ENCODE measurements at places on chromosomes 7 and 10.

DNA sequence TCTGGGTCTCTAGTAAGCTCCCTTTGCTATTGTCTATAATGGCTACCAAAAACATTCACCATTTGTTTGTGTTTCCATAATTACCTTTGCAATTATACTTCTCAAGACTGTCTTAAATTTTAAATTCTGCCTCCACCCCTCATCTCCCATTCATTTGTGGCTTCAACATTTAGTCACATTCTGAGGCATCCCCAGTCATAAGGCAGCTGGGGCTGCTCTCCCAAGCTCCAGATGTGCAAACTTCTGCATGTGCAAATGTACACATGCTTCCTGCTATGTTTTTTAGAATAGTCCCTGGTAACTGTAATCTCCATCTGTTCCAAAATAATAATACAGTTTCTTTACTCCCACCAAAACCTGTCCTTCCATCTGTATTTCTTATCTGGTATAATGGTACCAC, 97.3 kb downstream of the CDK6 start:
- no peak for DNase-seq

- DNase-seq, result peak; percentile 91
These were observed 19.1 kb downstream of the DNAJB12 start for GRCh38 chr10:72335394-72336258.

- DNase-seq, result no peak
These were observed 32.9 kb downstream of the WIPI2 start for GRCh38 chr7:5222841-5223411.

- peak; percentile 26 for DNase-seq
These were observed 95.6 kb downstream of the USP6NL start for GRCh38 chr10:11515596-11516430.

DNA sequence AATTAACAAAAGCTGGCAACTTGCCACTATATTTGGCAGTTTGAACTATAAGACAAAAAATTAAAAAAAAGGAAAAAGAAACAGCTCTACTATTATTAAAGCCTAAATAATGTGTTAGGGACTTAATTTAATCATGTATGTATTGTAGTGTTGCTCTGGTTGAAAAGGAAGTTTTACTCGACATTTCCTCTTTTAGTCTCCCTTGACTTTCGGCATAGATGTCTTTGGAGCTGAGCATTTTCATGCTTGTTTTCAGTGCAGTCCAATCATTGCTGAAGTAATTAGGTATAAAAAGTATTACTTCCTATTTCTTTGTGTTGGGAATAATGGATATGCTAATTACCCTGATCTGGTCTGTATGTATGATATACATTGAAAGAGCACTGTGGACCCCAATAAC, 216.8 kb upstream of the KLF6 start:
- DNase-seq, result no peak

DNA sequence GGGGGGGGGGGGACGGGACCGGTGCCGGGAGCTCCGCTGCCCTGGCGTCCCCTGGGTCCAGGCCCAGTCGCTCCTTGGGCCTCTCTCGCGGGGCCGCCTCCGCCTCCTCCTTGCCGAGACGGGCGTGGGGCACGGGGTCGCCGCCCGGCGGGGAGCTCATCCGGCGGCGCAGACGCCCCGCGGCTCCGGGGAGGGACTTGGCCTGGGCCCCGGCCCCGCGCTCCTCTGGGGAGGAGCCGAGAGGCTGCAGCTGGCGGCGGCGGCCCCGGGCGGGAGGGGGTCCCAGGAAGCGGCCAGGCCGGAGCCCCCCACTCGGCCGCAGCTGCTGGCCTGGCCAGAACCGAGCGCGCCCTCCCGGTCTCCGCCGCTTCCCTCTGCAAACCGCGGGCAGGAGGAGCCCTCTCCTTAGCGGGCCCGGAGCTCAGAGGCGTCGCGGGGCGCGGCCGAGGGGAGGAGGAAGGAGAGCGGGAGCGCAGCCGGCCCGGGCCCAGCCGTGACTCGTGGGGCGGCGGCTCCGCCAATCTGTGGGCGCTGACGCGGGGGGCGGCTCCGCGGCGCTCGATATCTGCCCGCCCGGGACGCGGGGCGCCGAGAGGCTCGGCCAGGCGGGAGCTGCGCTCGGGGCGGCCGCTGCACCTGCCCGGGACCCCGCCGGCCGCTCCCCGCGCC, at the start of gene FAM20C:
Gene FAM20C, plus strand, starts transcription at position 591 of the 669 bp plus-strand sequence. CDS start 629 bp downstream, outside the sequence.
- DNase-seq, result peak; percentile 59

GRCh38 chr7:123752534-123752933, 3.7 kb upstream of the WASL start:
- no peak for DNase-seq

DNA sequence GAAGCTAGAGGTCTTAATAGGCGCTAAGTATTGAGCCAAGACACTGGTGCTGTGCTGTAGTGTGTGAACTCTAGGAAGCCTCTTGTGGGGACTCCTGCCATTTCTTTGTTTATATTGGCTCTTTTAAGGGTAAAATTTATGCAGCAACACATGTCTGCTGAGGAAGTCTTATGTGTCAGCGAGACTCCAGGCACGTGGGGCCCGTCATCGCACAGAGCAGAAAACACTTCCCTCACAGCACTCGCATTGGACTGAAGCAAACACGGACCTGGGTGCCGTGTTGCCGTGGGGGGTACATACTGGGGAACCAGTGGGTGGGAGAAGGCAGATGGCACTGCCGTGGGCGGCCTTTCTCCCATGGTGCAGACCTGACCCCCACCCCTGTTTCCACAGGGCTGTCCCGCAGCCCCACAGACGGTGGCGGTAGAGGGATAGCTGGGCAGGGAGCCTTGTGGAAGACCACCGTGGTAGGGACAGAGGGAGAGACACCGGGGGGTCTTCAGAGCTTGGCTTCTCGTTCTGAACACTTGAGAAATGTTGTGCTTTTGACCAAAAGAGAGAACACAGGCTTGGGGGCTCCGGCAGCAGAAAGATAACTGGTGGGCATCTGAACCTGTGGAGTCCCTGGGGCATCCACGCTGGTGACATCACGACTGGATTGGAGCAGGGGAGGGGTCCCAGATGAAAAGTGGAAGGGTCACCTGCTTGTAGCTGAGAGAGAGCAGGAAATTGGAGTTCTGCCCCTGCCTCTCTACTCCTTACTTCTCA, 284.7 kb upstream of the SHH start:
- no peak for DNase-seq

GRCh38 chr10:88544140-88544870, 38.8 kb downstream of the RNLS start:
- no peak for DNase-seq

GRCh38 chr10:76357726-76358415, 926.4 kb downstream of the LRMDA start:
- DNase-seq, result no peak

DNA sequence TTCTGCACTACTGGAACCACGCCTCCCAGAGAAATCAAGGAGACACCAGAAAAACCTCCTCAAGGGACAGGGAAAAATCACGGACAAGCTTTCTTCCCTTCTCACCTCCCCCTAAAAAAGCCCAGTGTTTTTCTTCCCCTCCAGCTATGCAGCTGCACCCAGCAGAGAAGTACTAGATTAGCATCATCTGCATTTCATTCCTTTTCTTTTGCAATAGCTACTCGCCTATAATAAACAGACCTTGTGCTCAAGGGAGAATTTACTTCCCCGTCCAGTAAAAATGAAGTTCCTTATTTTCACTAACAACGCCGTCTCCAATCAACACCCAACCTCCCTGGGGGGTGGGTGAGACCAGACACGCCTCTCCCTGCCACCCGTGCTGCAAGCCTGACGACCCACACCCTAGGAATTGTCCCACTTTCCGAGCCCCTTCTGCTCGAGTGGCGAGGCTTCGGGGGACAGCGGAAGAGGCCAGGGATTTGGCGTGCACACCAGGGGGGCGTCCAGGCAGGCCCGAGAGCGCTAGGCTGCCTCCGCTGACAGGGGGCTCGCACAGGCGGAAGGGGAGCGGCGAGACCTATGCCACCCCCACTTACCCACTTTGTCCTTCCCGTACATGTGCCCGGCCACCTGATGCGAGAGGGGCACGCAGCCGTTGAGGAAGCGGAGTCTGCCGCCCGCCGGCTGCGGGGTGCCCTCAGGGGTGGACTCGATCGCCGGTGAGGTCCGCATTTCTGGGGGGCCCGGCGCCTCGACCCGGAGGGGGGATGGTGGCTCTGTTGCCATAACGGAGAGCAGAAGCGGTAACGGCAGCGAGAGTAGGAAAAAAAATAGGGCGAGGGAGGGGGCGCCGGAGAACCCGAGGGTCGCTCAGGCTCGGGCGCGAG, 625 bp downstream of the IPMK start:
- peak; percentile 20 for DNase-seq

DNA sequence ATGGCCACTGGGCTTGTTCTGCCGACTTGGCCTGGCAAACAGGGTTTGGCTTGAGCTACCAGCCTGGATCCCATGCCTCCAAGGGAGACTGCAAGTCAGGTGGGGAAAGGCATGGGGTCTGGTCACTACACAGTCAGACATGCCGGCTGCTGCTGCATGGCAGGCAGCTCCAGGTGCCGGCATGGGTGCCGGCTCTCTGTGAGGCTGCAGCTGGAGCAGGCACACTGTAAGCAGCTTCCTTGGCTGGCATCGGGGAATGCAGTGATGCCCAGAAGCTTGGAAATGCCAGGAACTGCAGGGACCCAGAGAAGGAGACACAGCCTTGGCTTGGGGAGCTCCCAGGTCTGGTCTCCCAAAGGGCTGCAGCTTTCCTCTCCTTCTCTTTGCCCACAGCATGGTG, 305.5 kb upstream of the NRG3 start:
- DNase-seq, result no peak

- DNase-seq, result no peak
These were observed 137.2 kb upstream of the EFCAB10 start for GRCh38 chr7:105718511-105718925.

GRCh38 chr10:52410916-52411315, 96.8 kb downstream of the DKK1 start:
- no peak for DNase-seq

DNA sequence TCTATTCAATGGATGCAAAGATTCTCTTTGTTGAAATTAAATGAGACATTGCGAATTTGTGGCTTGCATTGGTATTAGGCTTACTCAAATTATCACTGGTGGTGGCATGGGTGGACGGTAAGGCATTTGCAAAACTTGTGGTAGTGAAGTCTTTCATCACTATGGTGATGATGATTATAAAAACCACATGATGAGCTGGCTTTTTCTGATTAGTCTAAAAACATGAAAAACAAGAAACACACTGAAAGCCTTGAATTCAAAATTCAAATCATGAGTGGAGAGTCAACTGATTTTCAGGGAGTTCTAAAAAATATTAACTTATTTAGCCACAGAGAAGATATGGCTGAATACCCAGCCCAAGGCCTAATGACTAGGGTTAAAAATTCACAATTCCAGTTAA, 99.8 kb upstream of the HGF start:
- no peak for DNase-seq

DNA sequence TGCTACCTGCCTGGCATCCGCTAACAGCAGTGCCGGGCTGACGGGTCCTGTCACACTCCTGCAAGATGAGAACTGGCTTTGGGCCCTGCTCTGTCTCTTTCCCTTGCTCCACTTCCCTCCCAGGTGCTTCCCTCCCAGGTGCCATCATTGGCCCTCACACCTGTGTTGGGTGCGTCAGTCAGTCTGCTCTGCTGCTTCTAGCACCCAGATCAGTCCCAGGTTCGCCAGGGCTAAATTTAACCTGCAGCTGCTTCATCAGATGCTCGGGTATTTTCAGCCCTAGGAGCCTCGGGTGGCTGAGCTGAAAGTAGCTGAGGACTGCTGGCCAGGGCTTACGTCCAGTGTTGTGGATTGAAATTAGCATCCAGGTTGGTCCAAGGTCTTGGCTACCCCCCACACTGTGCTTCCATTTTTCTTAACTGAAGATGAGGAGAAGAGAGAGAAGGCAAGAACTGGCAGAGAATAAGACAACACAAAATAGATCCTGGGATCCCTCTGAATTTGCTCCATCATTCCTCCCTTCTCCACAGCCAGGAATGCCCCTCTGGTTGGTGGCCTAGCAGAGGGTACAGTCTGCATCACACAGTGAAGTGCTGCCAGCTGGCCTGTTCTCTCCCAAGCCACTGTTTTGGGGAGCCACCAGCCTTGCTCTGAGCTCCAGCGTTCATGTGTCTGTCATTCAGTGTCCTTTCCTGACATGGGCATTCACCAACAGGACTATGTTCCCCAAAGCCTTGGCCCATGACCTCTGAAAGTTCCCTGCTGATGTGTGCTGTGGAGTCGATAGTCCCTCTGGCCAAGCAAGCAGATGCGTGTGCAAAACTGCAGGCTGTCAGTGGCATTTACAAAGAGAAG, 65.9 kb upstream of the SYPL1 start:
- no peak for DNase-seq

DNA sequence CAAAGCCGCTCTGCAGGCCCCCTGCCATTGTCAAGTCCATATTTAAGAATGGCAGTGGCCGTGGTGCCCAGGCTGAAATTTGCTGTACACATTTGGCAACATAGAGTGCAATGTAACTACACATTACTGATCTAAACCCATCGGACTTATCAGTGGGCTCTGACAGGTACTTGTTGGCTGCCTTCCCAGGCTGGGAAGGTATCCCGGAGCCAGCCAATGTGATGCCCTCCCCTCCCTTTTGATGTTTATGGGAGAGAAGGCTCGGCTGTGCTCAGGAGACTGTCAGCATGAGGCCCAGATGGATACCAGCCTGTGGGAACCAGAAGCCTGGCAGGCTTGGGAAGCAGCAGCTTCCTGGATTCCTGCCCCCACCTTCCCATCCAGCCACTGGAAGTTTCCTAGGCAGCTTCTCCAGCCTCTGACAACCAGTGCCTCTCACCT, 146.1 kb upstream of the TCF7L2 start:
- no peak for DNase-seq

GRCh38 chr10:84205049-84205852, 10.9 kb downstream of the CDHR1 start:
- peak; percentile 41 for DNase-seq

DNA sequence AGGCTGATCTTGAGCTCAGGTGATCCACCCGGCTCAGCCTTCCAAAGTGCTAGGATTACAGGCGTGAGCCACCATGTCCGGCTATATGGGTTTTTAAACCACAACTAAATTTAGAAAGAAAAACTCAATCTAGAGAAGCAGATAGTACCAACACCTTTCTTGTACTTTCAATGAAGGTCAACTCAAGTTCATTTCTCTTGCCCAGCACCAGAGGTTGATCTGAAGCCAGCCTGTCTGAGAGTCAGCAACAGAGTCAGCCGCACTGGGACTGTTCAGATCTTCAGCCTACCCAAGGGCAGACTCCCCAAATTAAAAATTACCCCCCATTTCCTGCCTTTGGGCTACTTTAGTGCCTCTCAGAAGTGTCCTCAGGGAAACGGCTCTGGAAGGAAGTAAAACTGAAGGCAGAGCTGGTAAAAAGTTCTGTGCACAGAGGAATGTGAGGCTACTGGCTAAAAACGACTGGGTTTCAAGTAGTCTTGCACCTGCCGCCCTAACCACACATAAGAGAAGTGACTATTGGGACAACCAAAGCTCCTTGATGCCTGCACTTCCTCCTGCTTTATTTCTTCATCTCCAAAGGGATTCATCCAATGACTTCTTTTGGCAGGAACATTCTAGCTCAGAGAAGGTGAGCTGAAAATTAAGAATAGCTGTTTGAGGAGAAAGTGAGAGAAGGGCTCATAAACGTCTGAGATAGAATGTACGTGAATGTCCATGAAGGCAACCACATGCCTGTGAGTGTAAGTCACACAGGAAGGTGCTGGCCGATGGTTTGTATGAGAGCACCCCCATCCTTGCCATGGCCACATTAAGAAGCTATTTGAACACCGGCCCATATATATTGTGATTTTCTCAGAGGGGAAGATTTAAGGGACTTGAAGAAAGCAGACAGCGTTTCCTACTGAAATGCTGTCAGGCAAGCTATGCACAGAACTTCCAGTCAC, 142.4 kb upstream of the PRR15 start:
- DNase-seq, result no peak

- no peak for DNase-seq
These were observed 435.9 kb upstream of the AUTS2 start for GRCh38 chr7:69162326-69162725.

All from SJCRH30 (cell line).